ENCODE measurements at places on chromosomes 16 and 17.

GRCh38 chr16:47142486-47142820 is 1.3 kb downstream of the NETO2 start:
- DNase-seq = no peak

DNA sequence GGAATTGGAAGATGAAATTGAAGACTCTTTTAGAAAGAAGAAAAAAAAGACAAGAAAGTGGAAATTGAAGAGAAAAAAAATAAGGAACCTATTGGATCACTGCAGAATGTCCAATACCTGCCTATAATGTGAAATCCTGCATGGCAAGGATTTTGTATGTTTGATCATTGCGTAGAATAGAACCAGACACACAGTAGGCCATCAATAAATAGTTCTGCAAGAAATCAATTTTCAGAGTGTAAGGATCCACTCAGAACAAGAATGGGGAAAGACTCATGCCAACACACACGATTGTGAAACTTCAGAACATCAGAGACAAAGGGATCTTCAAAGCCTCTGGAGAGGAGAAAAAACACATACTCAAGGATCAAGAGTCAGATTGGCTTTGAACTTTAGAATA is 39.7 kb upstream of the DHX40 start:
- no peak for DNase-seq

GRCh38 chr16:69821844-69822173 is 59.7 kb downstream of the WWP2 start:
- DNase-seq = no peak

GRCh38 chr17:16488186-16488967 is 3.6 kb downstream of the LRRC75A start:
- DNase-seq = peak; percentile 80

GRCh38 chr16:72042157-72042660 is 12.1 kb upstream of the HP start:
- peak; percentile 91 for DNase-seq

DNA sequence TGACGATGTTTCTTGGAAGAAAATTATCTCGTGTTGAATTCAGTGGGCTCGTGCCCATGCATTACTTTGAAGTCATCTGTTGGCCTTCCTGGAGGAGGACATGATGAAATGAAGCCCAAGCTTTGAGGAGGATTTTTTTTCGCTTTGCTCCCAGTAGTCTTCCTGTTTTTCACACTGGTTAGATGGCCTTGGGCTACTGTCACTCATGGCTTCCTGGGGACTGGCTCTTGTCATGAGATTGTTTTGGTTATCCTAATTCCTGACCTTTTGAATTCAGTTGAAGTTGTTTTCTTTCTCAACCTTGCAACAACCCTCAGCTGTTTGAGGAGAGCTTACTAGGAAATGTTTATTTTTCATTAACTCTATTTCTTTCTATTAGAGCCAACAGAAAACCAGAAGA is 430.7 kb downstream of the HS3ST3B1 start:
- no peak for DNase-seq

- DNase-seq = no peak
Observed at GRCh38 chr16:47779201-47780016, 318.3 kb downstream of the PHKB start.

DNA sequence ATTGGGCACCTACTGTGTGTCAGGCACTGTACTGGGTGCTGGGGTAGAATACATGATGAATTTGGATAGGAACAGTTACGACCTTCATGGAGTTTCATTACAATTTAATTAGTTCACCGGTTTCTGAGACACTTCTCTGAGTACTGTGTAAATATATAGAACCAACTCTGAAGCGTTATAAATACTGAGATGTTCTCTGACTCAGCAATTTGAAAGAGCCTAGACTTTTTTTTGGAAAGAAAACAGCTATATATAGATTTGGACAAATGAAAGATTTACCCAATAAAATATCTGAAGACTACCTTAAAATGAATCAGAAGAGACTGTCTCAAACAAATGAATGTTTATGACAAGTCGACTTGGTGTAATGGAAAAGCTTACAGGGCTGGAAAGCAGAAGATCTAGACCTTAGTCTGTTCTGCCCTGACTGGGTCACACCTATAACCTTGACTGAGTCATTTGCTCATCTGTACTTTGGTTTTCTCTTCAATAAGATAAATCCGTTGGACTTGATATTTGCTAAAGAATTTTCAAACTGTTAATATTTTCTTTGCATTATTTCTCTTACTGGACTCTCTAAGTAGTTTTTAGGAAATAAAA is 4.6 kb upstream of the GAN start:
- no peak for DNase-seq

DNA sequence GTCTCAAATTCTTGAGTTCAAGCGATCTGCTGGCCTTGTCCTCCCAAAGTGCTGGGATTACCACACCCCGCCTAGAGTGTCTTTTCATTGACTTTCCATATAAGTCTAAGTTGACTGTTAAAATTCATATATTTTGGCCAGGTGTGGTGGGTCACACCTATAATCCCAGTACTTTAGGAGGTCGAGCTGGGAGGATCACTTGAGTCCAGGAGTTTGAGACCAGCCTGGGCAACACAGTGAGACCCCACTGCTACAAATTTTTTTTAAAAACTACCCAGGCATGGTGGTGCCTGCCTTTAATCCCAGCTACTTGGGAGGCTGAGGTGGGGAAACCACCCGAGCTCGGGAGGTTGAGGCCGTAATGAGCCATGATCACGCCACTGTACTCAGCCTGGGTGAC is 21.9 kb upstream of the MRC2 start:
- no peak for DNase-seq

DNA sequence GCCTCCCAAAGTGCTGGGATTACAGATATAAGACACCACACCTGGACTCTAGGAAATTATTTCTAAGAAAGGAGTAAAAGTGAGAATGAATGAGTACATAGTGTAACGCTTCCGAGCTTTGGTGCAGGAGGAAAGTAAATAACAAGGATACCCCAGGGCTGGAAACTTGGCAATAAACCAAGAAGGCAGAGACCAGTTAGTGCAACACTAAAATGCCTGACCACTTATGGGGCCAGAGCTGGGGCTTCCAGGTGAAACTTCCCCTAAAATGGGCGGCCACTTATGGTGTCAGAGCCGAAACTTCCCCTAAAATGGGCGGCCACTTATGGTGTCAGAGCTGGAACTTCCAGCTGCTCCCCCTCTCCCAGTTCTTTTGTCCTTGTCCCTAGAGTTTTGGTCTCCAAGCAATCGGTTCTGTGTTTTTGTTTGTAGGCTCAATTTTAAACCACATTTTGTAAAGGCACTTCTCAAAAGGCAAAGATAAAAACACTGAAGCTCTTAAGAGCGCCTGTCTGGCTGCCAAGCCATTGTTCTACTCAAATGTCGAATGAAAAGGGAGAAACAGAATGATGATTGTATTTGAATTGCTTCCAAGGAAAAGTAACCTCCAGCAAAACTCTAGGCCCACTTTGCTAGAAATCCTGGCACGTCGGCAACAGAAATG is 63.9 kb downstream of the NXN start:
- no peak for DNase-seq

GRCh38 chr16:1363501-1364041 is 11.8 kb downstream of the GNPTG start:
- DNase-seq = peak; percentile 67

GRCh38 chr16:72879846-72880245 is 168.1 kb downstream of the ZFHX3 start:
- no peak for DNase-seq

- no peak for DNase-seq
Observed at GRCh38 chr16:48081656-48082055, 74.1 kb downstream of the ABCC12 start.

DNA sequence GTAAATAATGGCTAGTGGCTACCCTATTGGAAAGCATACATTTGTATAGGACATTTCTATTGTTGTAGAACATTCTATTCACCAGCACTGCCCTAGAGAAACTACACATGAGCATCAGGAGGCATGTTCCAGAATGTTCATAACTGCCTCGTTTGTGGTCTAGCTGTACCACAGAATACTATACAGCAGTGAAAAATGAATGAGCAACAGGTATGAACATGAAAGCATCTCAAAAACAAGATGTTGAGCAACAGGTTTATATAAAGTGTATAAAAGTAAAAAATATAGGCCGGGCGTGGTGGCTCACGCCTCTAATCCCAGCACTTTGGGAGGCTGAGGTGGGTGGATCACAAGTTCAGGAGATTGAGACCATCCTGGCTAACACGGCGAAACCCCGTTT is 91.7 kb downstream of the BMERB1 start:
- no peak for DNase-seq

- DNase-seq = no peak
Observed at GRCh38 chr16:8908810-8909468, 26.8 kb downstream of the LITAFD start.

GRCh38 chr16:35195864-35196216 is 1736.4 kb downstream of the TP53TG3F start:
- no peak for DNase-seq

- DNase-seq = peak; percentile 56
Observed at GRCh38 chr17:6752068-6752909, 3.6 kb upstream of the XAF1 start.

GRCh38 chr16:86150641-86151238 is 251.8 kb downstream of the IRF8 start:
- peak; percentile 81 for DNase-seq

- DNase-seq = no peak
Observed at GRCh38 chr17:46811978-46812583, 6.4 kb downstream of the WNT3 start.

- no peak for DNase-seq
Observed at GRCh38 chr16:35713762-35714650, 2254.6 kb downstream of the TP53TG3F start.

- no peak for DNase-seq
Observed at GRCh38 chr17:7026471-7027115, 3.7 kb downstream of the BCL6B start.

DNA sequence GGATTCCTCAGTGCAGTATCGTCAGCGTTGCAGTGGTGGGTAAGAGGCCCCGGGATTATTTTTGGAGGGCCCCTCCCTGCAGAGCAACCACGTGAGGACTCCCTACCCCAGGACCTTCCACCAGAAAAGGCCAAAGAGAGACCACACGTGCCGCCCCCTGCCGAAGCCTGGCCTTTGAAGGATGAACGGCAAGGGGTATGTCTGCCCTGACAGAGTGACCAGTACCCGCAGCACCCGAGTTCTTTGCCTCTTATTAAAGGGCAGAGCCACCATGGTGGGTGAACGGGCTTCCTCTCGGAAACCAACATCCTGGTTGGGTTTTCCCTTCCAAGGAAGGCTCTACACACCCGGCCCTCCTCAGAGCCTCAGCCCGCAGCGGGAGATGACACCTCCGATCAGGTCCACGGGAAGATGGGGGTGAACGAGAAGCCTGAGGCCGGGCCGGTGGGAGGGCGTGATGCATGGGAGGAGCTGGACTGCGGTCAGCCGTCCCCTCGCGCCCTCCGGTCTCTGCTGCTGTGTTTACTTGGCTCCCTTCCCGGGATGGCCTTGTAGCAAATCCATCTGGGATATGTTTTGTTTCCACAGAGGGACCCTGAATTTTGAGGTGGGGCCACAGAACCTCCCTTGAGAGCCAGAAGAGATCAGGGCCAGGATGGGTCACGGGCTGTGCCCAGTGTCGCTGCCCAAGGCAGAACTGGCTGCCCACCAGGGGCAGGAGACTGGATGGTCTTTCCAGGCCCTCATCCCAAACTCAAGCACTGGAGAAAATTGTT is 49.1 kb downstream of the TBC1D16 start:
- DNase-seq = peak; percentile 67

- peak; percentile 83 for DNase-seq
Observed at GRCh38 chr17:80866050-80866793, 125.4 kb upstream of the CHMP6 start.

DNA sequence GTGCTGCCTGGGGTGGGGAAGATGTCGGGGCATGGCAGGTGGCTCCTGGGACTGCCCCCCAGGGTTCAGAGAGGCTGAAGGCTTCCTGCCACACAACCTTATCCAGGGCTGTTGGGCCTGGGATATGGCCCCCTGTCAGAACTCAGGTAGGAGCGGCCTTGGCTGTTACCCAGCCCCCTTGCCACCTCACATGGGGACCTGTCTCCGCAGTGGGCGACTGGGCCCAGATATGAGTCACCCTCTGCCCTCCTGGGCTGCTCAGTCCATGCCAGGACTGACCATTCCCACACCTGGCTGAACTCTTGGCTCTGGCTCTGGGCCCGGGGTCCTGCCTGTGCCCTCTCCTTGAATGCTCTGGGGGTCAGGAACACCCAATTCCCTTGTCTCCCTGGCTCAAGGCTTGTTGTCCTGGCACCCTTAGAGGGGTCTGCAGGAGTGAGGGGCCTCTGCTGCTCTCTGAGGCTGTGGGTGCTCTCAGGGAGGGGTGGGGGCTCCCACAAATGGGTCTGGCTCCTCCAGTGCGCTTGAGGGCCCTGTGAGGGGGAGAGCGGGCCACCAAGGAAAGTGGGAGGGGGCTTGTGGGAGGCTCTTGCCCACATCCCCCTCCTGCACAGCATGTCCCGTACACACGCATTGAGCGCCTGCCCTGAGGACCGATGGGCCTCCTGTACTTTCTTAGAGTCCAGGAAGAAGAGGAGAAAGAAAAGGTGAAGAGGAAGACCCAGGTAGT is 36.0 kb downstream of the LGALS9 start:
- DNase-seq = no peak

GRCh38 chr16:61681124-61681523 is 355.1 kb downstream of the CDH8 start:
- DNase-seq = peak; percentile 44

- DNase-seq = peak; percentile 91
Observed at GRCh38 chr17:6536053-6536452, 20.3 kb downstream of the PITPNM3 start.

GRCh38 chr16:24844101-24845030 is 1.4 kb upstream of the SLC5A11 start:
- no peak for DNase-seq

DNA sequence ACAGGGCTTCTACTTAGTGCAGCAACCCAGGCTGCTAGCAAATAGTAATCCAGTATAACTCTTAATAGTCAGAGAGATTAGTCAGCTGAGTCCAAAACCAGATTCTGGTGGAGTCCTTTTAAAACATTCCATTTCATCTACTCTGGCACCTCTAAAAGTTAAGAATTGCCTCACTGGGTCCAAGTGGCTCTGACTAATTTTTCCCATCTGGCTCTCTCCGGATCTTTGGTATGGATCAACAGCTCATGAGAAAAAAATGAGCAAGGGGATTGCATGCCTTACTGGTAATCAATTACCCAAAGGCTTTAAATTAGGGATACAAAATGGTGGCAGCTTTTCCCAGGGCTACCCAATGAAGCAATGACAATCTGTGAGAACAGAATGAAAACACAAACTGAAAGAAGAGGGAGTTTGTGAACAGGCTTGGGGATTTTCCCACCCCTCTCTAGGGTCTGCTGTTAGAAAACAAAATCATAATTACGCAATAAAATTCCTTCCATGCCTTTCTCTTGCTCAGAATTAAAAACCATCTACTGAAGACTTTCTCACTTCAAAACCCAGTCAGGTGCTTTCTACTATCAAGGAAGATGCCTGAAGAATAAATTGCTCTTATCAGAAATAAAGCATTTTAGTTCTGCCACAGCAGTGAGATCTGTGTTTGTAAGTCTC is 84.6 kb upstream of the PMFBP1 start:
- no peak for DNase-seq

All from SJCRH30 (cell line).